ENCODE measurements at places on chromosomes 5 and 9. TPM values are rescaled to one million over a fixed set of nuclear protein-coding genes. Genes with fewer than 3 reads are reported as not detected.

- no peaks in the 10 kb centered on the region for H3K4me1 ChIP-seq
- H3K27me3 ChIP-seq, result peaks cover 2% of the 10 kb centered on the region
- H3K27ac ChIP-seq, result no peak overlapping the region
- H3K4me3 ChIP-seq, result no peak overlapping the region
- no peak for DNase-seq
- no peaks in the 10 kb centered on the region for H3K36me3 ChIP-seq
Observed at GRCh38 chr5:74402553-74402952, 238.0 kb downstream of the ENC1 start.

The PCDHA10 gene
- not detected for total RNA-seq

- no peaks in the 10 kb centered on the region for H3K27me3 ChIP-seq
- H3K4me1 ChIP-seq, result peaks cover 39% of the 10 kb centered on the region
- peaks cover 37% of the 10 kb centered on the region for H3K36me3 ChIP-seq
- H3K4me3 ChIP-seq, result no peak overlapping the region
- no peak for DNase-seq
Observed at GRCh38 chr5:80706835-80707447, 52.2 kb upstream of the DHFR start.

DNA sequence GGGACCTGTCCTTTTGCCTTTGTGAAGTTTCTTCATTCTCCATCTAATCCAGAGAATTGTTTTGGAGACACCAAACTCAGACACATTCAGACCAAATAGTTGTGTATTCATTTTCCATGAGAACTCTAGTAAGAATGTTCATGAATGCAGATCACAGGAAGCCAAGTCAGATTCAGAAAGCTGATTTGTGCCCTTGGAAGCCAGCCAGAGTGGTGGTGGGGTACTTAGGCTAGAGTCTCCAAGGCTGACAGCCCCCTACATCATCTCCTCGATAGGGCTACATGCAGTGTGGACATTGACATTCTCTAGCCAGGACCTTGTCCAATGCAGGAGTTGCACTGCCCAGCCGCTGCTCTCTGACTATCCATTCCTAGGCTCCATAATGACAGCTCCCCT lies 137.6 kb downstream of the UGCG start:
- no peak for DNase-seq
- no peak overlapping the region for H3K4me3 ChIP-seq
- H3K27me3 ChIP-seq, result peaks cover 12% of the 10 kb centered on the region
- no peak overlapping the region for H3K27ac ChIP-seq
- peaks cover 71% of the 10 kb centered on the region for H3K4me1 ChIP-seq

DNA sequence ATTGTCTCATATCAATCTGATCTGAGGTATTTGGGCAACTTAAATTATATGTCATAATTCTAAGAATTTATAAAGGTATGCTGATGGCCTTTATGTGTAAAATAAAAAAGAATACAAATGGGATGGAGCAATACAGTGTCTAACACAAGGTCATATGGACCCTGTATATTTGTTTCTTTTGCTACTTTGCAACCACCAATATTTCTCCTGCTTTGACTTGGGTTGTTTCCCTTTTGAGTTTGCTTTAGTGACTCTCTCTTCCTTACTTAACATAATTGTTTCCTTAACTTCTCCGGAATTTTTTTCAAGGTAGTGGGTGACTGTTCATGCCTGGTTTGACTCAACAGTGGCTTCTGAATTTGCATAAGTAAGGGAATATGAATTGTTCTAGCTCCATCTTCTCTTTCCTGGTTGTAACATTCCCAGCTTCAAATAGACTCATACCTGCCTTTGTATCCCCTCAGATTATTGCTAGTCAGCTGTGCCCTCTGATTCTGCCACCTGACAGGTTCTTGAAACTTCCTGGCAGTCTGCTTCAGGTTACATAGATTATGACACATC lies 30.2 kb upstream of the ANXA1 start:
- no peaks in the 10 kb centered on the region for H3K36me3 ChIP-seq
- DNase-seq, result no peak
- peaks cover 9% of the 10 kb centered on the region for H3K4me1 ChIP-seq
- no peaks in the 10 kb centered on the region for H3K27me3 ChIP-seq

GRCh38 chr9:16039988-16040761 lies 487.3 kb downstream of the CCDC171 start:
- H3K36me3 ChIP-seq, result no peaks in the 10 kb centered on the region
- DNase-seq, result no peak
- no peak overlapping the region for H3K4me3 ChIP-seq
- H3K4me1 ChIP-seq, result no peaks in the 10 kb centered on the region
